ENCODE measurements at places on chromosomes 2 and 18.

DNA sequence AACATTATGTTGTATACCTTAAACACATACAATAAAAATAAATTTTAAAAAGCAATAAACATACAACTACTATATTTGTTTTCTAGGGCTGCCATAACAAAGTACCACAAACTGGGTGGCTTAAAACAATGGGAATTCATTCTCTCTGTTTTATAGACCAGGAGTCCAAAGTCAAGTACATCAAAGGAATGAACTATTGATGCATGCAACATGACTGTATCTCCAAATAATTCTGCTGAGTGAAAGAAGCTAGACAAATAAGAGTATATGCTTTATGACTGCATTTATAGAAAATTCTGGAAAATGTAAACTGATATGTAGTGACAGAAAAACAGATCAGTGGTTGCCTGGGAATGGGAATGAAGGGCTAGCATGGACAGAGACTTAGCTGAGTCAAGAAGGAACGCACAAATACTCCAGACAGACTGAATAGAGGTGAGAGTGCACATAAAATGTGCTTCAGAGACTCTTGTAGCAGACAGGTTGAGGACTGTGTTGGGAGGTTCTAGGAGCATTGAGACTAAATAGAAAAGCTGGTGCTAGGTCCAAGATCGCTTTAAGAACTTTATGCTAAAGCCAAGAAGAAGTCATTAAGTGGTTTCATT is 11.0 kb upstream of the PLA2R1 start:
- DNase-seq, result no peak

- DNase-seq, result no peak
Measured at GRCh38 chr2:205803500-205803899, 121.2 kb downstream of the NRP2 start.

DNA sequence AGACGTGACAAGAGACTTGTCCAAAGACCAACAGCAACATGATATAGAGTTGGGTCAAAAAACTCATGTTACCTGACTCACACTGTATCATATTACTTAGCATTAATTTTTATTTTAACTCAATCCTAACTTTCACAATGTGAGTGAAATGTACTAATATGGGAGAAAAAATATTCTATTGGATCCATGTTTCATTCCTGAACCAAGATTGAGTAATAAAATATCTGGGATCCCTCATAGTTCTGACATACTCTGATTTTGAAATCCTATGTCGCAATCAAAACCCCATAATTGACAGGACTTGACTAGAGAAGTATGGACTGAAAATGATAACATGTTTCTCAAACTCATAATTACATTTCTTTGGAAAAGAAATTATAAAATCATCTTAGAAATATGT is 190.4 kb downstream of the RIT2 start:
- no peak for DNase-seq

DNA sequence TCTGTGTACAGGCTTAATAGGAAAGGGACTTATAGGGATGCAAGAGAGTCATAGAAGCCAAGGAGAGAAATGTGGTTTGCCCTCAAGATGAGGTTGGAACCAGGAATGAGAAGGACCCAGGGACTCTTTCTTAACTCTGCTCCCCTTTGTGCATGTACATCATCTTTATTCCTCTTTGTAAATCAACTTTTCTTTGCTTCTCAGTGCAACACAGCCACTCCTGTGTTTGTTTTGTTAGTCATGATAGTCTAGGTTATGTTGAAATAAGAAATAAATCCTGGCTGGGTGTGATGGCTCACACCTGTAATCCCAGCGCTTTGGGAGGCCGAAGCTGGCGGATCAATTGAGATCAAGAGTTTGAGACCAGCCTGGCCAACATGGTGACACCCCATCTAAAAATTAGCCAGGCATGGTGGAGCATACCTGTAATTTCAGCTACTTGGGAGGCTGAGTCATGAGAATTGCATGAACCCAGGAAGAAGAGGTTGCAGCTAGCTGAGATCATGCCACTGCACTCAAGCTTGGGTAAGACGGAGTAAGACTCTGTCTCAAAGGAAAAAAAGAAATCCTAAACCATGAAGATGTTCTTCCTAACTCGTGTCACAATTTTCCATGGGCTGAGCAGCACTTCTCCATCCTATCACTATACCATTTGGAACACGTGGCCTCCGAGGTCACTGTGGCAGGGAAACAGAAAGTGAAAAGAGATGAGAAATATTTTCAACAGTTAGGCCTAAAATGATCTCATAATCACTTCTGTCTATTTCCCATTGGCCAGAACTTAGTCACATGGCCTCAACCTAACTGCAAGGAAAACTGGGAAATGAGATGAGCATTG is 73.0 kb upstream of the TMEM17 start:
- no peak for DNase-seq

GRCh38 chr2:158325782-158326340 is 130.7 kb downstream of the CCDC148 start:
- no peak for DNase-seq

GRCh38 chr2:28754321-28754720 is 2.7 kb downstream of the PPP1CB start:
- DNase-seq, result no peak

GRCh38 chr2:218428846-218429558 is 10.1 kb downstream of the VIL1 start:
- no peak for DNase-seq

DNA sequence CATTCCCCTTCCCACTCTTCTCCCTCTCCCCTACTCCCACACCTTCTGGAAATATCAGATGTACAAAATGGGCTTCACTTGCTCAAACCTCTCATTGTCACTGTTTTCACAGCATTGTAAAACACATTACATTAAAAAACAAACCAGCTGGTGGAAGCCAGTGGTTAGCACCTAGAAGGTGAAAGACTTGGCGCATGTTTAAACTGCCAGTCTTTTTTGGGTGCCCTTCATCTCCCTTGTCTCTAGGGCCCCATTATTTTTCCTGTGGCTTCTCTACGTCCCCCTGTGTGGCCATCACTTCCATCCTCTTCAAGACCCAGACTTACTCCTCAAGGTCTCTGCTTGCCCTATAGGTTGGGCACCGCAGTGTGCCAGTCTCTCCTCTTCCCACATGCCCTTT is 34.9 kb downstream of the MGAT5 start:
- DNase-seq, result peak; percentile 56

GRCh38 chr18:6004119-6004518 is 108.8 kb upstream of the TMEM200C start:
- peak; percentile 80 for DNase-seq

DNA sequence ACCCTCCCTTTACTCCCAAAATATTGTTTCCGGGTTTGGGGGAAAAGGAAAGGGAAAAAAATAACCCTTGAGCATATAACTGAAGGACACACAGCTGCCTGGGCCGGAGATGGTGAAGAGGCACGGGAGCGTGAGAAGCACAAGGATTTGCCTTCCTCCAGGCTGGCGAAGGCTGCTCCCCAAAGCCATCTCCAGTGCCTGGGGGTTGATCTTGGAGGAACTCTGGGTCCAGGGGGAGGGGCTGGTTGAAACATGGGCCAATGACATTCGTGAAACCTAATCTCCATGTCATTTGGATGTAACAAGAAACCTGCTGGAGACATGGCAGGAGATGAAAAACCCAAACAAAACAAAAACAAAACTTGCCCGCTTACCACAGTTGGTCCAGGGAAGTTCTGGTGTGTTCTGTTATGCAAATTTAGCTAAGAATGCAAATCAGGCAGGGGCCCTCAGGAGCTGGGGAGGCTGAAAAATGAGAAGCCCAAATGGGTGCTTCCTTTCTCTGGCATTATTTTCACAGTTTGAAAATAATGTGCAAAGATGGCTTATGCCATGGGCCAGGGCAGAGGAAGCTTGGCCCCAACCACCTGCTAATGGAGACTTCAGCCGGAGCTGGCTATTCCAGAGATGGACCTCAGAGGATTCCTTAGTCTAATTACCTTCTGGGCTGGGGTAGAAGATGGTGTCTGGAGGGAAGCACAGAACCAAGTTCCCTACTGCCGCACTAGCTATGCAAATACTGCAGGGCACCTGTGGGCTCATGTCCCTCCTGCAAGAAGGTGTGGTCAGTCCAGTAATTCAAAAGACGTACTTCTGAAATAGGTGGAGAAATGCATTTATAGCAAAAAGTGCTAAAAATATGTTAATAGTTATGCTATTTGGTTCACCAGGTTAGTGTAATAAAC is 180.9 kb downstream of the BCL2 start:
- DNase-seq, result peak; percentile 38

- DNase-seq, result no peak
Measured at GRCh38 chr2:186907897-186908296, 58.9 kb upstream of the ZSWIM2 start.

DNA sequence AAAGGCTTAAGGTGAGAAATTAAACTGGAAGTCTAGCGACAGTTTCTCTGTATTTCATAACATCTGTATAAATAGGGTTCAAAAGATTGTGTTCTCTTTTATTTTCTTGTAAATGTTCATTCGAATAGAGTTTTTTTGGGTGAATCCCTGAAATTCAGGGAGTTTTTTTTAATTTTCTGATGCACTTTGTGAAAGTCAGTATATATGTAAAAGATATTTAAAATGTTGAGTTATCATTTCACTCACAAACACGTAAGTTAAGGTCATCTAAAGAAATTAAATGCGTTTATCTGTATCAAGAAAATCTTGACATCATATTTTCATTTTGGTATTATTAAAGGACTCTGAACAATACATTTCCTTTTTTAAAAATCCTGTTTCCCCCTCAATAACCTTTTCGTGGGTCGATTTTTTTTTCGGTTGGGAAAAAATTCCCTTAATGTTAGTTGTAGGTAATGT is 3.4 kb downstream of the SP9 start:
- DNase-seq, result no peak

Measured in activated CD4-positive, alpha-beta T cell treated with anti-CD3 and anti-CD28 coated beads, Interleukin-10, Interleukin-2, amounts not matched to agents 100 ng/mL and 50 ng/mL, durations not matched to agents 16 hours and 8 hours (primary cell).